Fibroblast of lung (primary cell): ENCODE measurements at places on chromosomes 11 and 22. TPM values are rescaled to one million over a fixed set of nuclear protein-coding genes. Genes with fewer than 3 reads are reported as not detected.

DNA sequence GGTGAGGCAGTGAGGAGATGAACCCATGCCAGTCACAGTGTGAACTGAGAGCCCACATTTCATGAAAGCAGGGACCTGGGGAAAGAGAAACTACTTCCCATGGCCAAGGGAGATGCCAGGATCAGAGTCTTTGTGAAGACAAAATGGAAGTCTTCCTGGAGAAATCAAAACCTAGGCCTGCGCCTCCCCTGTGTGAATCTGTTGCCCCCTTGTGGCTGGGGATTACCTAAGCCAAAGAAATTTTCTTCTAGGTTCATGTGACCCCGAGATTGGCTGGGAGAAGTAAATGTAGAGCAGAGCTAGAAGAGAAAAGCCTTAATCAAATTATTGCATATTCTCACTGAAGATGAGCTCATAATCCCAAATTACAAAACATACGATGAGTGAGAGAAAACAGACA lies 1075.3 kb downstream of the TBC1D22A start:
- H3K36me3 ChIP-seq: no peaks in the 10 kb centered on the region
- peak; percentile 1 for DNase-seq
- no peak overlapping the region for H3K4me3 ChIP-seq
- no peak overlapping the region for H3K27ac ChIP-seq
- H3K27me3 ChIP-seq: no peaks in the 10 kb centered on the region

DNA sequence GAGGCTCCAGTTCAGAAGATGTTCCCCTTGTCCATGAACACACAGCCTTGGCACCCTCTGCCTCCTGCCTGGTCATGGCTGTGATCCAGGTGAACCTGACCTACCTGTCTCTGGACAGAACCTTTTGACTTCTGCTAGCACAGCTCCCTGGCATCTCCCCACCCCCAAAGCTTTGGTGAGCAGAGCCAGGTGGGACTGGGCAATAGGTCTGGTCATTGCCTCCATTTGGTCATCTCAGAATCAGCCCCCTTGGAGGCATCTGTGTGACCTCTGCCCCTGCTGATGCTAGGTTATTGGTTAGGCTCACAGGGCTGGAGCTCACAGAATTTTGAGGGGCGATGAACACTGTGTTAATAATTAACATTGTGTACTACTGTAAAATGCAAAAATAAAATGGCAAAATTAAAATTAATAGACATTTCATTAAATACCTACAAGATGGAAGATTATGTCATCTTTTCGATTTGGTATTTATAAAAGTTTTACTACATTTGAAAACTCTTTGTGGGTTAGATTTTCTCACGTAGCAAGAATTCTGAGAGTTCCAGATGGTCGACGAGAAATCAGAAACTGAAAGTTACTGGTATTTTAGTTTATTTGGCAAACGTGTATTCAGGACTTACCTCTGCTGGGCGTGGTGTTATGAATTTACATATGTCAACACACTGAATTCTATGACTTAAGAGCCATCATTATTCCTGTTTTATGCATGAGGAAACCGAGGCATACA lies 8.3 kb upstream of the KIAA0930 start:
- no peak overlapping the region for H3K27ac ChIP-seq
- H3K4me3 ChIP-seq: no peak overlapping the region
- peaks cover 2% of the 10 kb centered on the region for H3K27me3 ChIP-seq
- no peak for DNase-seq
- no peaks in the 10 kb centered on the region for H3K36me3 ChIP-seq

GRCh38 chr11:125141178-125141577 lies 23.4 kb upstream of the PKNOX2 start:
- H3K36me3 ChIP-seq: no peaks in the 10 kb centered on the region
- DNase-seq: no peak
- H3K27me3 ChIP-seq: peaks cover 2% of the 10 kb centered on the region
- no peaks in the 10 kb centered on the region for H3K4me1 ChIP-seq
- no peak overlapping the region for H3K27ac ChIP-seq
- H3K4me3 ChIP-seq: no peak overlapping the region

DNA sequence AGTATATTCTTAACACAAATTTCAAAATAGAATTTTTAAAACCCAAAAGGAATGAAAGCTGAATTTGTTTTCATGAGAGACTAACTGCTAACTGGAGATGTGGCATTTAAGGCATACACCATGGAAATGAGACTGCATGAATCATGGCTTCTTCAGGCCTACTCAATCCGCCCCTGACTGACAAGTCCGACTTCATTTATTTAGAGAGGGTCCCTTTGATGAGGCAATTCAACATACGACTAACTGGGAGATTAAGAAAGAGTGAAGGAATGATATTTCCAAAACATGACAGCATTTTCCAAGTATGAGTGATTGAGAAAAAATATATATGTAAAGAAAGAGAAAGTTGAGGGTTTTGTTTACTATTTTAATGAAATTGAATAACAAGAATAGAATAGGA lies 720.1 kb downstream of the DLG2 start:
- no peak overlapping the region for H3K4me3 ChIP-seq
- no peak overlapping the region for H3K27ac ChIP-seq
- H3K36me3 ChIP-seq: no peaks in the 10 kb centered on the region
- peaks cover 6% of the 10 kb centered on the region for H3K4me1 ChIP-seq

DNA sequence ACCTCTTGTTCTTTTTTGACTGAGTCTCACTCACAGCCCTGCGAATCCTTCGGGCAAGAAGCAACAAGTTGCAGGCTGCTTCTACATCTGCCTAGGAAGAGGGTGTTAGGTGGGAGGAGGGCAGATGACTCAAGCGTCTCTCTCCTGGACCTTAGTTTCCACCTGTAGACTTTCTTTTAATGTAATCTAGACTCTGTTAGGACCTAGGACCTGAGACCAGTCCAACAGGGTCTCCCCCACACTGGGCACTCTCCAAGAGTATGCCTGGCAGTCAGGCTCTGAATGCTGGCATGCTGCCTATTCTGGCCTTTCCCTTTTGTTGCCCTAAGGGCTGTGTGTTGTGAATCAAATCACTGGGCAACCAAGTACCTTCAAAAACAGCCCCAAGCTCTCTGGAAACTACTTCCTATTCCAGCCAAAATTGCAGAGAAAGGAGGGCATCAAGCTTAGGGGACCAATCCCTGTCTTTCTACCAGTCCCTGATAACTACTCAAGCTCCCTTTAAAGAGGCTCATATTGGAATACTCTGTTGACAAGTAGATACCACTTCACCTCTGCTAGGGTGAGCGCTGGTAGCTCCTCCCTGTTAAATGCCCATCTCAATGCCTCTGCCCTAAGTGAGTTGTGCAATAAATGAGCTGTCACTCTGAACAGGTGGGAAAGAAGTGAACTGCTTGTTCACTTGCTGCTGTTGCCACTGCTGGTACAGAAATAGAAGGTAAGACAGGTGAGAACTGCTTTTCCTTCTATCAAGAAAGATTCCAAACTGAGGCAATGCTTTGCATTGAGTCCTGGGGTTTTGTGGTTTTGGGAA lies at the start of gene BBOX1:
Gene BBOX1, plus strand, starts transcription at position 514 of the 814 bp plus-strand sequence. CDS start 14,616 bp downstream, outside the sequence.
- no peak for DNase-seq
- H3K4me3 ChIP-seq: no peak within 1 kb of the TSS
- H3K27ac ChIP-seq: no peak within 1 kb of the TSS
- no peaks in the 10 kb centered on the region for H3K36me3 ChIP-seq

DNA sequence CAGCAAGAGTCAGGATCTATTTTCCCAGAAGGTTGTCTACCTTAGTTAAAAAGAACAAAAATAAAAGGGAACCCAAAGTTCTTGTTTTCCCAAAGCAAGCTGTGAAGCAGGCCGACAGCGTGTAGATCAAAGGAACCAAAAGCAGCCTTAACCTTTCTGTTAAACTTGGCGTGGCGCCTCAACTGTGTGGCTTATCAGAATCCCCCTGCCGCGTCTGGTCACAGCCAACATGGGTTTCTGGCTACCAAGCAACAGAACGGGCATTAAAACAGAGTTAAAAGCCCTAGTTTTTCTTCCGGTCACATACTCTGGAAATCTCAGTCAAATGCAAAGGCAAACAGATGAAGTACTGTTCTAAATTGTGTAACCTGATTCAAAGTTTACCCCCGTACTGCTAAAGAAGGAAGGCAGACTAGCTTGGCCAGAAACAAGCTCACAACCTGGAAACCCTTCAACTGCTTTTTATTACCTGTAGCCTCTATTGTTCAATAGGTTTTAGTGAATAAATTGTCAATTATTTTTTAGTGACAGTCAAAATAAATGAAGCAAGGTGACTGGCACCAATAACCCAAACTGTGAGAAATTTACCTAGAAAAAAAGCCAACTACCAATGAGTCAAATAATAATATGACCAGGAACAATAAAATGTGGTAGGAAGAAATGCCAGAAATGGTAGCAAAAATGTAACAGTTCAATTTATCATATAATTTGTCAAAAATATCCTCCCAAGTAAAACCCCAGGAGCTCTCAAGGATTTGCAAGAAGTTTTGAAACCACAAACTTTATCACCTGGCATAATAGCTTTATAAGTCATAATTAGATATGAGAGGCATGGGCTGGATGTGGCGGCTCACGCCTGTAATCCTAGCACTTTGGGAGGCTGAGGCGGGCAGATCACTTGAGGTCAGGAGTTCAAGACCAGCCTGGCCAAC lies 21.4 kb downstream of the CHKA start:
- no peak overlapping the region for H3K4me3 ChIP-seq
- H3K4me1 ChIP-seq: no peaks in the 10 kb centered on the region
- no peaks in the 10 kb centered on the region for H3K27me3 ChIP-seq
- H3K36me3 ChIP-seq: no peaks in the 10 kb centered on the region

DNA sequence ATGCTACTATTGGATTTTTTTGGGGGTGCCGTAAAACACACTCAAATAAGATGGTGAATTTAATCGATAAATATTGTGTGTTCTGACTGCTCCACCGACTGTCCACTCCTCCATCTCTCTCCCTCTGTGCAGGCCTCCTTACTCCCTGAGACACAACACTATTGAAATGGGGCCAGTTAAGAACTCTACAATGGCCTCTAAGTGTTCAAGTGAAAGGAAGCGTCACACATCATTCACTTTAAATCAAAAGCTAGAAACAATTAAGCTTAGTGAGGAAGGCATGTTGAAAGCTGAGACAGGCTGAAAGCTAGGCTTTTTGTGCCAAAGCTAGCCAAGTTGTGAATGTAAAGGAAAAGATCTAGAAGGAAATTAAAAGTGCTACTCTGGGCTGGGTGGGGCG lies 156.7 kb downstream of the CTTN start:
- H3K27me3 ChIP-seq: no peaks in the 10 kb centered on the region
- no peak overlapping the region for H3K27ac ChIP-seq
- H3K4me3 ChIP-seq: no peak overlapping the region
- DNase-seq: no peak

- no peak overlapping the region for H3K4me3 ChIP-seq
- H3K36me3 ChIP-seq: no peaks in the 10 kb centered on the region
- H3K27me3 ChIP-seq: no peaks in the 10 kb centered on the region
- DNase-seq: peak; percentile 69
- H3K4me1 ChIP-seq: no peaks in the 10 kb centered on the region
Measured at GRCh38 chr11:105935791-105936190, 86.2 kb downstream of the MSANTD4 start.

GRCh38 chr11:32870676-32871075 lies 21.9 kb upstream of the QSER1 start:
- H3K27ac ChIP-seq: no peak overlapping the region
- no peaks in the 10 kb centered on the region for H3K27me3 ChIP-seq
- no peaks in the 10 kb centered on the region for H3K36me3 ChIP-seq
- H3K4me3 ChIP-seq: no peak overlapping the region
- H3K4me1 ChIP-seq: no peaks in the 10 kb centered on the region

GRCh38 chr11:134658481-134659225 lies 246.6 kb upstream of the B3GAT1 start:
- no peaks in the 10 kb centered on the region for H3K36me3 ChIP-seq
- no peaks in the 10 kb centered on the region for H3K4me1 ChIP-seq

- no peak overlapping the region for H3K4me3 ChIP-seq
- H3K4me1 ChIP-seq: no peaks in the 10 kb centered on the region
- no peak for DNase-seq
- no peaks in the 10 kb centered on the region for H3K27me3 ChIP-seq
Measured at GRCh38 chr22:49155039-49155769, 672.5 kb downstream of the BRD1 start.

DNA sequence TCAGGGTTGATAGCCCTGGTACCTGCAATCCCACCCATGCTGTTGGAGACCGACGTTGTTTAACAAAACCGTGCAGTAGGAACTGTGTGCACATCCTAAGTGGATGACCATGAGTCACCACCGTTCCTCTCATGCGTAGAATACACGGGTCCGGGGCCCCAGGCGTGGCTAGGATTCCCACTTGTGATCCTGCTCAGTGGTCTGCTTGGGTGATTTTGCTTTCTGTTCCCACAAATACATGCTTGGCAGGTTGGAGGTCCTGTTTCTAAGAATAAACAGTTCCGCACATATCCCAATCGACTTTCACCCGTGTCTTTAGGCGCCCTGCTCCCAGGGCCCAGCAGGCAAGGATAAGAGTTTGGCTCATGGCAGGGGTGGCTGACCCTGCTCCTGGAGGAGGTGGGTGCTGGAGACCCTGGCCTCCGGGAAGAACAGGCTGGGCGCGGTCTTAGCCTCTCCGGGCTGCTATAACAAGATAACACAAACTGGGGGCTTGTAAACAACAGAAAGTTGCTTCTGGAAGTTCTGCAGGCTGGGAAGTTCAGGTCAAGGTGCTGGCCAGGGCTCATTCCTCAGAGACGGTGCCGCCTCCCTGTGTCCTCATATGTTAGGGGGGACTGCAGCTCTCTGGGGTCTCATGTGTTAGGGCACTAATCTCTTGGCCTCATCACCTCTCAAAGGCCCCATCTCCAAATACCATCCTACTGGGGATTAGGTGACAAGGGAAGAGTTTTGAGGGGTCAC lies 1028.3 kb downstream of the BRD1 start:
- H3K27me3 ChIP-seq: no peaks in the 10 kb centered on the region
- no peaks in the 10 kb centered on the region for H3K36me3 ChIP-seq
- H3K4me1 ChIP-seq: no peaks in the 10 kb centered on the region
- no peak overlapping the region for H3K27ac ChIP-seq

GRCh38 chr11:17475666-17476316 lies 854 bp downstream of the ABCC8 start:
- H3K36me3 ChIP-seq: no peaks in the 10 kb centered on the region
- DNase-seq: no peak
- no peak overlapping the region for H3K27ac ChIP-seq
- peaks cover 16% of the 10 kb centered on the region for H3K27me3 ChIP-seq

DNA sequence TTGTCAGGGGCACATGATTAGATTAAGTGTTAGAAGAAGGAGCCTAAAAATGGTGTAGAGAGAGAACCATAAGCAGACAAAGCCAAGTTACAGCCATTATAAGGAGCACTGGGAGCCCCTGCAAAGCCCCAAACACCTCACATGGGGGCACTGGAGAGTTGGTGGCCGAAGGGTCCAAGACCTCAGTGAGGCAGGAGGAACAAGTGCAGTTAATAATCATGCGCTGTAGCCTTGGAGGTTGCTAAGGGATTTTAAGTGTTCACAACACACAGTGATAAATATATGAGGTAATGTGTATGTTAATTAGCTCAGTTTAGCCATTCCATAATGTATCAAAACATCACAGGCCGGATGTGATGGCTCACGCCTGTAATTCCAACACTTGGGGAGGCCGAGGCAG lies 54.4 kb upstream of the JAM3 start:
- H3K27ac ChIP-seq: no peak overlapping the region
- peaks cover 8% of the 10 kb centered on the region for H3K27me3 ChIP-seq
- H3K4me3 ChIP-seq: no peak overlapping the region
- no peaks in the 10 kb centered on the region for H3K36me3 ChIP-seq

GRCh38 chr11:6124245-6124644 lies 16.8 kb downstream of the OR56B4 start:
- H3K4me1 ChIP-seq: no peaks in the 10 kb centered on the region
- no peaks in the 10 kb centered on the region for H3K36me3 ChIP-seq
- H3K4me3 ChIP-seq: no peak overlapping the region

Gene LMO2
- 0.17 and 0.51 TPM in 2 replicates for total RNA-seq

Gene TENM4
- 48.3 and 48.4 TPM in 2 replicates for total RNA-seq

Gene OR51B2
- not detected in 2 replicates for total RNA-seq

Gene NCF4
- total RNA-seq: not detected in 2 replicates

Gene BCO2
- 1.0 and 2.1 TPM in 2 replicates for total RNA-seq

Gene LRRC51
- total RNA-seq: 5.0 and 5.4 TPM in 2 replicates

Gene DDIAS
- 0.26 and 2.3 TPM in 2 replicates for total RNA-seq

Gene XKR3
- total RNA-seq: 0.17 TPM in 1 of 2 replicates, not detected in the other

Gene TSSK2
- total RNA-seq: not detected in 2 replicates

Gene YPEL4
- 1.5 and 2.3 TPM in 2 replicates for total RNA-seq

Gene KRTAP5-11
- total RNA-seq: not detected in 2 replicates

Gene TLCD5
- 9.8 and 13.2 TPM in 2 replicates for total RNA-seq

Gene CYP2D6
- total RNA-seq: 0.26 and 0.33 TPM in 2 replicates
